Germinal center (tissue), 1 donor: ENCODE measurements at places on chromosomes 12 and 14.

DNA sequence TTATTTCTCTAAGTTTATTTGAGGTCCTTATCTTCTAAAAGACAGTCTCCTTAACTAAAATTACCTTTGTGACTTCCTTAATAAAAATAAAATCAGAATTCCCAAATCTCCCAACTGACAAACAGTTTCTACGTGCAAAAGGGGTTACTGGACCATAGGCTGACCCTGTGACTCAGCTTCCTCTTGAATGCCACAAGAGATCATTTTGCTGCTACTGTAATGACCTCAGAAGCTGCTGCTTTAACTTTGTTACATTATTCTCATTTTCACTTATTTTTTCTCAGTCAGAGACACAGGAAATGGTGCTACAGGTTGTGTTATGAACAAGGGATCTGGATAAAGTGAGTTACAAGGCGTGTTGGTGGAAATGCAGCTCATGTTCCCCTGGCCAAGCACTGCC lies 132.2 kb upstream of the TMTC2 start:
- no peak for DNase-seq

DNA sequence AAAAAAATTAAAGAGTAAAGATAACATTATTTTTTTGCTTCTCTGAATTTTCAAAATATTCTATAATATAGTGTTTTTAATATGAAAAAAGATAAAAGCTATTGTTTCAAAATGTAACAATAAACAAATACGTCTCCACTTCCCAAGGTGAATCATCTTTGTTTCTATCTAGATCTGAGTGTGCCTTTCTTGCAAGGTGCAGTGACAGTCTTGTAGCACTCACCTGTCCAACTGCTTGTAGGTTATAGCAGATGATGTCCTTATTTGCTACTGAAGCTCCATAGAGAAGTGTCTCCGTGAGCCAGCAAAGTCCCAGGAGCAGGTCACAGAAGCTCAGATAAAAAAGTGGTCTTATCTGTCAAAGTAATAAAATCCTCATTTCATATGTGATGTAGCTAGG lies 21.4 kb downstream of the TMEM116 start:
- no peak for DNase-seq

GRCh38 chr14:75441728-75442127 lies 13.9 kb downstream of the JDP2 start:
- no peak for DNase-seq

GRCh38 chr12:128863957-128864356 lies 10.7 kb downstream of the GLT1D1 start:
- DNase-seq: no peak

DNA sequence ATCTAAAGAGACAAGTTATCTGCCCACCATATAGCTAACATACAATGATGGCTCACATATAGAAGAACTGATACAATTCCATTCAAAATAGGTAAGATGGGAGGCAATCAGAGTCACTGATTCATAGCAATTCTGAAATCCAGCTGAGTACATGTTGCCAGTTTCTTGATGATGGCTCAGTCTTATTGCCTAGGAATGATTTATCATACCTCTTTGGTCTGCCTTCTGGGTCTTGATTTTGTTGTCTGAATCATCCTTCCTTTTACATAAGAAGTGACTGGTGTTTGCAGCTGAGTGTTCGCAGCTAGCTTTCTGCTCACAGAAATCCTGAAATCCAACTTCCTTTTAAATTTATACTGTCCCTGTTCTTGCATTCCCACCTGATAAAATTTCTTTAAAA lies 463.2 kb upstream of the MGAT4C start:
- no peak for DNase-seq

DNA sequence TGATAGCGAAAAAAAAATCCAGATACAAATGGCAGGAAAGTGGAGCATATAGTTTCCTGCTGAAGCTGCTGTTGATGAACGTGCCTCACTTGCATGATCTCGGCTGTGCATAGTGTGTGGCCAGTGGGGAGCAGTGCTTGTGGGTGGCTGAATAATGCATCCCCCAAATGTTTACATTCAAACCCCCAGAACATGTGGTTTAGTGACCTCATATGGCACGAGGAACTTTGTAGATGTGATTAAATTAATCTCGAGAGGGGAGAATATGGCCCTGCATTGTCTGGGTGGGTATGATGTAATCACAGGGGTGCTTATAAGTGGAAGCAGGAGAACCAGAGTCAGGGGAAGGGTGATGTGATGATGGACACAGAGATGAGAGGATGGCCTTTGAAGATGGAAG lies 425.0 kb downstream of the TMEM121 start:
- DNase-seq: no peak

DNA sequence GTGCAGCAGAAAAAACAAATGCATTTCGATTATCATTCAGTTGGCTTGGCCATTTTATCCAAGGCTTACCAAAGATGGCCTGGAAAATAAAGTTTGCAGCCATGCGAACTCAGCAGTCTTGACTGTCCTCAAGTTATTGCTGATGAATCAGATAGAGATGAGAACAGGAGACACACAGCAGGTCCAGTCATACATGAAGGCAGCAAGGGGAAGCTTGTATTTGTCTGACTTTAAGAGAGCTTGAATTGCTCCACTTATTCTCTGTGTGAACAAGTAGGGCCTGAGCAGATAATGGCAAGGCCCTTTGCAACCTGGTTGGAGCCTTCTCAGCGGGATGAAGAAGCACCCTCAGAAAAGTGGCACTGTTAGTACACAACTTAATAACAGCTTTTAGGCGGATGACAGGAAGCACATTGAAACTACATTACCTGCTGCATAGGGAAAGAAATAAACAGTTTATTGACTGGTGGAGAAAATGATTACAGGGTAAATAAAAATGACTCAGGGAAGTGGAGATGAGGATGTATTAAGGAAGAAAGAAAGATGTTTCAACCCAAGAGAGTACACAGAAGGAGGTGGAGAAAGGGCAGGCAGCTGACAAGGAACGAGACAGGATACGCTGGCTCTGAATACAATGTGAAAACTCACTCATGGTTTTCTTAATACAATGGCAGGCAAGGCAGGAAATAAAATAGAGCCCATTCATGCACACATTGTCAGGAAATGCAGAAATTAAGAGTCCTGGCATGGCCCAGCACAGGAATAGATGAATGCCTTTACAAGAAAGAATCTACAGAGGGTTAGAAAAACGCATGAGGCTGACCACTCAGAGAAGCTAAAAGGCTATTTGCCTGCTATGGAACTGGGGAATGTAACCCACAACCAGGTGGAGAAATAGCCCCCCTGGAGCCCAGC lies 128.4 kb downstream of the GALC start:
- no peak for DNase-seq

DNA sequence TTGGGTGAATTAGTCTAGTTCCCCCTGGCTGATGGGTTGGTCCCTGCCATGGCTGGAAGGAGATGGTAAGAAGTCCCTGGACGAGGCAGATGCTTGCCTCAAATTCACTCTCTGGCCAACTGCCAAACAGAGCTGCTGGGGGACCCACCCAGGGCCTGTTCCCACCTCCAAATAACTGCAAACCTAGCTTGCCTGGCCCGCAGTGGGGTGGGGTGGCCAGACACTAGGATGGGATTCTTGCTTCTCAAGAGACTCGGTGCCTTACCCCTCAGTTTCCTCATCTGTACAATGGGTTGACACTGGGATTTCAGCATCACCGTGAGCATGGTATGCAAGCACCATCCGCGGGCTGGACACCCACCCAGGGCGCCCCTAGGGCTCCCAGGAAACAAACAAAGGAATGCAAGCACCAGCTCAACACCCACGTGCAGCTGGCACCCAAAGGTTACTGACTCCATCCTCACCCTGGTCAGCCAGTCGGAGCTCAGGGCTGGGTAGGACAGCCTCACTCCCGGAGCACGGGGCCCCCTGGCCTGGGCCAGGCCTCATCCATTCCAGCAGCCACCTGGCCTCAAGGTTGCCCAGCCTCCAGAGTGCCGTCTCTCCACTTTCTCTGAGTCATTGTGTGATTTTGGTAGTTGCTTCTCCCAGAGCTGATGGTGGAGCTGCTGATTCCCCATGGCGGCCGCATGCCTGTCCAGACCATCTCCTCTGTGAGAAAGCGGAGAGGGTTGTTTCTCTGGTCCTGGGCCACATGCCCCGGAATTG lies 205.2 kb upstream of the RTL1 start:
- DNase-seq: no peak

- DNase-seq: no peak
These were observed 1003.8 kb downstream of the TMTC2 start for GRCh38 chr12:83690465-83690864.

GRCh38 chr14:20112321-20112720 lies 1.8 kb downstream of the OR4K17 start:
- no peak for DNase-seq

- no peak for DNase-seq
These were observed 321.0 kb downstream of the TMEM121 start for GRCh38 chr14:105847400-105847799.

GRCh38 chr14:58760121-58760520 lies 122.4 kb downstream of the DACT1 start:
- DNase-seq: no peak

- no peak for DNase-seq
These were observed 53.8 kb downstream of the MIS18BP1 start for GRCh38 chr14:45199230-45199629.

- DNase-seq: no peak
These were observed 43.4 kb downstream of the SAMD4A start for GRCh38 chr14:54610051-54610977.

GRCh38 chr14:20684662-20685456 lies 499 bp downstream of the RNASE4 start:
- DNase-seq: no peak

DNA sequence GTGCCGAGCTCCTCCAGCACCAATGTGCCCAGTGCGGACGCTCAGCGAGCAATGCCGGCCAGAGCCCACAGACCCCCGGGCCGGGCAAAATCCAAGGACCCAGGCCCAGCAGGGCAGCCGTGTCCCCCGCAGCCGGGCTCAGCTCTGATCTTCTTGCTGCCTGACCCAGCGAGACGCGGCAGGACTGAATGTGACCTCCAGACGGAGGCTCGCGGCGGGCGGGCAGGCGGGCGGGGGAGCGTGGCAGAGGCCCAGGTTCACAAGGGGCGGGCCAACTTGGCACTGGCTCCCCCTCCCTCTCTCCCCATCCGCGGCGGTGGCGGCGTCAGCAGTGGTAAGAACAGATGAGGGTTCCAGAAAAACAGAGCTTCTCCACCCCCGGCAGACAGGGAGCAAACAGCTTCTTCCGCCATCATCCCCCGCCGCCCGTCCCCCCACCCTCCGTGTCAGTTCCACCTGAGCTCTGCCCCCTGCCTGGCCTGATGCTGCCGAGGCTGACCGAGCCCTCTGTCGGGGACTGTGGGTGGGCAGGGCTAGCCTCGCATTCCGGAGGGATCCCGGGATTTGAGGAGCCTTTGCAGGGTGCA lies 94.3 kb downstream of the RFLNA start:
- peak; percentile 40 for DNase-seq

- no peak for DNase-seq
These were observed 49.6 kb upstream of the HECTD1 start for GRCh38 chr14:31257244-31257553.

- peak; percentile 51 for DNase-seq
These were observed 179.9 kb upstream of the ATF7IP start for GRCh38 chr12:14185427-14186192.

DNA sequence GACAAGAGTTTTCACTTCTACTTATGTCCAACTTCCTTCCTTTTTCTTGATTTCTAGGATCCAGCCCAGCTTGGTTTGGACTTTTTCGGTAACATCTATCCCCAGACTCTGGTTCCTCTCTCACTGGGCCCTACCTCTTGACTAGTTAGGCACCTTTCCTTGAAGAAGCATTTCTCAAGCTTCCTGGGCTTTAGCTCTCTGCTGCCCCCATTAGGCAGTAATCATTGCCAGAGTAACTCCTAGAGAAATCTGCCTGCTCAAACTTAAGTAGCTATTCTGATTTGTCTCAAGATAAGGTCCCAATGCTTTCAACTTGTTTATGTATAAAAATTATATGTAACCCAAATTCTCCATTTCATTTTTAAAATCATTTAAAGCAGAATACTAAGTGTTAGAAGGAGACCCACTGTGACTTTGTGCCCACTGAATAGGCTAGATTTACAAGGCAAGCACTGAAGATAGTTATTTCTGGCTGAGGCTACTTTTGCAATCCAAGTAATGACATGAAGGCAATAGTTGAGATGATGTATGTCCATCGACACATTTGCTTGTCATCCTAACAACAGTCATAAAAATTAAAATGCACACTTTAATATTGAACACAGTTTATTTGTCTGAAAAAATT lies 275.0 kb upstream of the G2E3 start:
- DNase-seq: no peak

DNA sequence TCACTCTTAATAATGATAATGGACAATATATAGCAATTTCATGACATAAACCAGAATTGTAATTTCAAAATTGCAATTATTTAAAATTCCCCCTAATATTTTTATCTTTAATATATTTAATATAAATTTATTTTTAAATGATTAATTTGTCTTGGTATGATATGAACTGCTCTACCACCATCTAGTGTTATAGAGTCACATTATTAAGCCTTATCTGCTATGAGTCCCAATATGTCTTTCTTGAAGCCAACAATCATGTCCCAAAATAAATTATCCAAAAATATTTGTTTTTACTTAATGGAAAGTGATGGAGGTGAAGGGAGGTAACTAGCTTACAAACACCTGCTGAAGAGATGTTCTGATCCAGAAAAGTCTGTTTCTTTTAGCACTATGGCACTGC lies 151.4 kb downstream of the KCNC2 start:
- DNase-seq: no peak
